ENCODE measurements at places on chromosomes 3 and 15.

- no peak for DNase-seq
Measured at GRCh38 chr3:156489462-156489911, 65.4 kb downstream of the SSR3 start.

DNA sequence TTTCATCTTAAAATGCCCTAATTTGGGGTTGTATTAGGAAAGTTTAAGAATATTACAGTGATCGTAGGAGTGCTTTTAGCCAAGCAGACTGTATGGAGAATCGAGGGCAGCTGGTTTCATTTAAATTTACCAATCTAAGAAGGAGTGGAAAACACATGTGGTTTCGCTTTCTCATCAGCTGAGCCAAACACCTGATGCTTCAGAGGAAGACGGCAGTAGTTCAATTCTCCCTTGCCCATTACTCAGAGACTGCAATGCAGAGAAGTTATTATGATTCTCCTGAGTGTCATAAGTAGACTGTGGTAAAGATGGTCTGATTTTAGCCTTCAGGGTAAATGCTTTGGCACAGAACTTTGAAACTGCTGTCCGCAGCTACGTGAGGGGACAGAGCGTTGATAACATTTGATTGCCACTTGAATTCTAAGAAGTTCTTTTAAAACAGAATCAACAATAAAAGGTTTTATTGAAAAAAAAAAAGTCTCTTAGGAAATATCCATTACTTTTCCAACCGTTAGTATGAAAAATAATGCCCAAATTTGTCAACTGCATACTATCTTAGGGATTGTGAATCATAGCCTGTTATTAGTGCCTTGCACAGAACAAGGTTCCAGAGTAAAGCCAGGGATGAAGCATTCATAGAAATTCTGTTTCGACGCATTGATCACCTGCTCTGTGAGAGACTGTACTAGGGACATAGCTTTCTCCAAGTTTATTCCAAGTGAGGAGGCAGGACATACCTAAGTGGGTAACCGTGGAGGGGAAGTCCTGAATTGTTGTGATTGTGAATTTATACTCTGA is 25.6 kb downstream of the LYSMD4 start:
- no peak for DNase-seq

GRCh38 chr3:20052851-20053250 is 12.6 kb downstream of the KAT2B start:
- no peak for DNase-seq

- DNase-seq, result no peak
Measured at GRCh38 chr3:120441776-120442175, 9.0 kb downstream of the FSTL1 start.

DNA sequence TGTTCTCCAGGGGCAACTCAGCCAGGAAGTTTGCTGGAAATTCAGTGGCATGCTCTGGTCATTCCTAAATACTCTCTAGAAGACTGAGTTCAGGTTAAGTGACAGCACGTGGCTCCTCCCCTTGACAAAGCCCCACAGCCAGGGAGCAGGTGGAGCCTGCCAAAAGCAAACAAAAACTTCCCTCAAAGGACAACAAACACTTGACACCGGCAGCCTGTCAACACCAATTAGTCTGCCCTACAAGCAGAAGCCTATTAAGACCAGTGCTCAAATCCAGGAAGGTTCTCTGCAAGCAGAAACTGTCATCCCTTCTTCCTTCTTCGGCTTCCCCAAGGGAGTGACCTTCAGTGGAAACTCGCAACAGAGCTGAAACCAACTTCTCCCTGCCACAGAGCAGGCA is 5.0 kb downstream of the MEX3B start:
- DNase-seq, result no peak

GRCh38 chr3:71944482-71945065 is 159.6 kb upstream of the PROK2 start:
- no peak for DNase-seq

GRCh38 chr3:30198162-30198561 is 408.2 kb upstream of the TGFBR2 start:
- no peak for DNase-seq

GRCh38 chr3:132561003-132561402 is 36.1 kb upstream of the ACKR4 start:
- no peak for DNase-seq

DNA sequence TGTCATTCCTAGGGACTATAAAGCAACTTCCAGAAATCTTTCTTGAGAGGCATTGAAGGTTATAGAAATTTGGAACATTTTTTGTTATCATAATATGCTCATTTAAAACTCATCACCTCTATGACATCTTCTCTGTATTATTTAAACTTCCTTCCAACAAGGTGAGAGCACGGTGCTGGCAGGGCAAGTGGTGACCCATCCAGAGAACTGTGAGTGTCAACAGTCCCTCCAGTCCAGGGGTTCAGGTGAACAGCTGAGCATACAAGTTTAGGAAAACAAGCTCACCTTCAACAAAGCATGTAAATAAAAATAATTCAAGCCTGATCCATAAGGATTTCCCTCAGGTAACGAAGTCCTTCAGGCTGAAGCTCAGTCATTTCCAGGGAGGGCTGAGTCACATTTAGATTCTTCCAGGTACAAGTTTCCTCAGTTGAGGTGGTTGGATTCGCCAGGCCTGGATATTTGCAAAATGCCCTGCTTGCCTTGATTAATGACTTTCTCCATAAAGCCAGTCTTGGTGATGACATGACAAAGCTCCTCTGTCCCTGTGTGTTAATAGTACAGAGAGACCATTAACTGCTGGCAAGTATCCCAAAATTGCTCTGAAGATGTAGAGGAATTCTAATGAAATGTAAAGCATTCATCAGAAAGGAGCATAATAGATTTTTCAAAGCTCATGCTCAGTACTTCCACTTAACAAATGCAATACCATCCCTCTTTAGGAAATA is 263.6 kb upstream of the GADL1 start:
- DNase-seq, result no peak

- no peak for DNase-seq
Measured at GRCh38 chr3:153615863-153616262, 453.8 kb downstream of the RAP2B start.
